ENCODE measurements at places on chromosomes 3 and 15.

DNA sequence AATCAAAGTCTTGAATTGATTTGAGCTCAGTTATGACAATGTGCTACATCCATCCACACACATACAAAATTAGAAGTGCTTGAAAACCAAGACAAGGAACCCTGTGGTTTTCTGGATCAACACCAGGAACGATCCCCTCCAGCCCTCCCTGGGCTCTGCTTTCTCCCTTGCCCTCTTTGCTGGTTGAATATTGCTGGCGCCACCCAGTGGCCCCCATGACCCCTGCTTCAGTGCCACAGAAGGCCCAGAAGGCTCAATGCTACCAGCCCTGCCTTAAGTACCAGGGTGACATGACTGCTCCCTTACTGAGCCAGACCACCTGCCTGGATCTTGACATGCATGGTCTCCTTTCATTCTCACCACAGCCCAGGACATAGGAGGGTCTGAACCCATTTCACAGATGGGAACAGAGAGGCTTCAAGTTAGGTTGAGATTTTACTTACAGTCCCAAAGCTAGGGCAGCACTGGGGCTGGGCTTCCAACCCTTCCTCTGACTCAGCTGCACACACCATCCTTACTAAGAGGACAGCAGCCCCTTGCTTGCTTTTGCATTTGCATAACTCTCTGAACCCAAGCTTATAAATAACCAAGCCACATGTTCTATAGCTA, 15.0 kb downstream of the IL12A start:
- DNase-seq, result no peak

GRCh38 chr15:99424131-99424571, 141.6 kb upstream of the MEF2A start:
- DNase-seq, result no peak

GRCh38 chr3:153633407-153633806, 471.4 kb downstream of the RAP2B start:
- DNase-seq, result no peak

- DNase-seq, result no peak
Observed at GRCh38 chr15:49902685-49903501, 216.1 kb downstream of the ATP8B4 start.

DNA sequence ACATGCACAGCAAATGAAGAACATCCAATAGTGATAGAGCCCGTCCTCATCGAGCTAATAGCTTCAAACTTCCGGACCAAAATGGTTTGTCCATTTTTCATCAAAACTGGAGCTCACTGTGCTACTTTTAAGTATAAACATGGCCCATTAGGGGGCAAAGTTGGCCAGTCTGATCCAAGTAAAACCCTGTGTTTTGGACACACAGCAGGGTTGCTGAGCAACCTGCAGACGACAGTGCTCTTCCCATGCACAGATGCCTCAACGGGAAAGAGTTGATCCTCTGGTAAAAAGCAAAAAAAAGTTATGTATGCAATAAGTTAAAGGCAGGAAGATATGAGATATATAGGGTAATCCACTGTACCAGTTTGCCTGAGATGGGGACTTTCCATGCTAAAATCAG, 244.0 kb upstream of the THBS1 start:
- no peak for DNase-seq

- DNase-seq, result no peak
Observed at GRCh38 chr15:40755812-40756208, 756 bp upstream of the RMDN3 start.

GRCh38 chr3:167409611-167410010, 29.5 kb upstream of the ZBBX start:
- no peak for DNase-seq

DNA sequence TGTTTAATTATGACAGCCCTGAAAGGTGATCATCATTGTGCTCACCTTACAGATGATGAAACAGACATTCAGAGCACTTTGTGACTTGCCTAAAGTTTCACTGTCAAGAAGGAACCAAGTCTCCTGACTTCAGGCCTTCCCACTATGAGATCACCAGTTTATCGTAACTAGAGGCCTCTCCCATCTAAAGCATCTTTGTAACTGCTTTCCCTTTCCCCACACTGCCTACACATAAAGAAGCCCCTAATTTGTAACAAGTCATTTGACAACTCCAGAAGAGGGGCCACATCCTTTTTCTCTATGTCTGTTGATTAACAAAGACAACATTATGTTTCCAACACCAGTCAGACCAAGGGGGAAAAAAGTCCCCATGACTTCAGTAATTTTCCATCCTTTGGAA, 1.1 kb downstream of the KLHL6 start:
- no peak for DNase-seq

DNA sequence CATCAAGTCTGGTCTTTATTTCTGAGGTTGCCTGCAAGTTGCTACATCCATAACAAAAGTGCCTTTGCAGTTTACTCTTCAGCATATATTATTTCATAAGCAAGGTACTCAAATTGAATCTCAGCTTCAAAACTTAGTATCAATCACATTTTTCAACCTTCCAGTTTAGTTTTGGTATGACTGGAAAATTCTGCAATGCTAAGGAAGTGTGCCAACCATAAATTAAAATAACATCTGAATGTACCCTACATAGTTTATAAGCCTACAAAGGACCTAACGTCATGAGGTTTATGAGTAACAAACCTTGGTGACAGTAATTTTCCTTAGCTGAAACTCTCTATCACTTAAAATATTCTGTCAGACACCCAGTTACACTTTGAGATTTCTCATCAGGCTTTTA, 62.8 kb downstream of the THBS1 start:
- DNase-seq, result no peak

- DNase-seq, result no peak
Observed at GRCh38 chr3:188007897-188008296, 146.1 kb upstream of the LPP start.

GRCh38 chr3:193481436-193481835, 73.3 kb downstream of the ATP13A4 start:
- DNase-seq, result no peak

GRCh38 chr15:64096668-64097384, 1.0 kb downstream of the SNX1 start:
- no peak for DNase-seq

DNA sequence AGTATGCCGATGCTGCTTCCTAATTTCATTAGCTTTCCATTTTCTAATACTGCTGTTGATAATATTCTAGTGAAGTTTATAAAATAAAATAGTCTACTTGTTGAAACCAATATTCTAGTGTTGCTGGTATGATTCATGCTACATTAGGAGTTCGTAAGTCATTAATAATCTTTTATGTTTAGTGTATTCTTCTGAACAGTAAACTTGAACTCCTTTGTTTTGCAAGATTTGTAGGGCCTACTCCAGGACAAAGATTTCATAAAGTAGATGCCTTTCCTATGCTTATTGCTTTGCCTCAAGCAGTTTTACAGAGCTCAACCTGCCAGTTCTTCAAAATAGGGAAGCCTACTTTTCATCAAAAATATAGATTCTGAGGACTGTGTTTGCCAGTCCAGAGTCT, 111.5 kb downstream of the RSRC1 start:
- DNase-seq, result no peak

DNA sequence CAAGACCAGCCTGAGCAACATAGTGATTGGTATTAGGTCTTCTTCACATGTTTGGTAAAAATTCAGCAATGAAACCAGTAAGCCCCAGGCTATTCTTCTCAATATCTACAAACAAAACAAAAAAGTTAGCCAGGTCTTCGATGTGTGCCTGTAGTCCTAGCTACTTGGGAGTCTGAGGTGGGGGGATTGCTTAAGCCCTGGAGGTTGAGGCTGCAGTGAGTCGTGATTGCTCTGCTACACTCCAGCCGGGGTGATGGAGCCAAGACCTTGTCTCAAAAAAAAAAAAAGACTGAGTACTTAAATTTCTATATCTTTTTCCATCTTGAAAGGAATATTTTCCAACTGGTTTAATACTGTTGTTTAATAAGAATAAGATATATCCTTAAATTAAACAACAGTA, 106.8 kb downstream of the MBNL1 start:
- DNase-seq, result no peak

- DNase-seq, result no peak
Observed at GRCh38 chr3:97871801-97872524, 50.2 kb downstream of the CRYBG3 start.

DNA sequence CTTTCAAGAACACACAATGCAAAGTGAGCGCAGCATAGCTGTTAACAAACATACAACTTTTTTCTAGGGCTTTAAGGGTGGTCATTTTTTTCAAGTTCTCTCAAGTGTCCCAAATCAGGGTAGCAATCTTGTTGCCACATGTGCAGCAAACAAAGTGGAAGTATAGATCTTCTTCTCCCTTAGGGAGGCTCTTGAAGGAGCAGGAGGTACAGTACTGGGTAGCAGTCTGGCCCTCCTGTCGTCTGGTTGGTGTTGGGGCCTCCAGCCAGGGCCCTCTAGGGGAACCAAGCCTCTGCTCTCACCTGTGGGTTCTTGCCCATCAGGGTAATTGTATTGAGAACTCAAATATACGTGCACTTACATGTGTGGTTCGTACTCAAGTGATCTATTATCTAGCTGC, 25.8 kb downstream of the MKRN2 start:
- DNase-seq, result no peak

DNA sequence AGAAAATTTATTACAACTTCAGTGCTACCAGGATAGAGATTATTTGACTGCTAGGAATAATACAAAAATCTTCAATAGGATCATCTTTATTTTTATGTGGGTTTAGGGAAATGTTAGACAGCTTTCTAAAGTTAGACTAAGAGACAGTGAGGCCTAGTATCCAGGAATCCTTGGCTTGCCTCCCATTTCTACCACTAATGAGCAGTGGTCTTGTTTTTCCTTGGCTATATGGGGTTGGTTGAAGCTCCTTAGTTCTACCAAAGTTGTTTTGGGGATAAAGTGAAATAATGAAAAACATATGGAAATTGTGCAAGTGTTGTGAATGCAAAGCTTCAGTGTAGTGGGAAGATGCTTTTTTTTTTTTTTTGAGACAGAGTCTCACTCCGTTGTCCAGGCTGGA, 16.8 kb downstream of the AP4E1 start:
- DNase-seq, result no peak

DNA sequence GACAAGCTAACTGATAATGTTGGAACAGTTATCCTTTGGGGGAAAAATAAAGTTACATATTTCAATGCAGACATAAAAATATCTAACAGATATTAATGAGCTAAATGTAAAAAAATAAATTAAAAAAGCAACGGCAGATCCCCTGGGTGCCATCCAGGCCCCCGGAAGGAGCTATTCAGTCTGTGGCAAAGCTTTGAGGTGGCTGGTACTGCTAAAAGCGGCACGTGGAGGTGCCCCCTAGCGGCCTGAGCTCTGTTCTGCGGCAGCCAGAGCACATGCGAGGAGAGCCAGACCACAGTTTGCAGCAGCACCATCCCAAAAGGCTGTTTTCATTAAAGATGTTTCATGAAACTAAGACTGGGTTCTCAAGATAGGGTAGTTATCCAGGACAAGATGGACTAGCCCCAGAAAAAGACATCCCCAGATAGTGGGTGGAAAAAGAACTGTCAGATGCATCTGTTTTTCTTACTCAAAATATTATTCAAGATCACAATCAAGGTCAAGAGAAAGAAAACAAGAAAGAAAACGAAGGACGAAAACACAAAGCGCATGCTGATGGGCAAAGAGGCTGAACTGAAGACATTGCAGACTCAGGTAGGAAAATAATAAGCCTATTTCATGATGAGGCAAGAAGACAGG, 18.7 kb downstream of the AP3S2 start:
- peak; percentile 72 for DNase-seq

- no peak for DNase-seq
Observed at GRCh38 chr15:67806536-67806935, 18.8 kb upstream of the SKOR1 start.

GRCh38 chr3:103624271-103624670, 1189.5 kb downstream of the ZPLD1 start:
- no peak for DNase-seq

DNA sequence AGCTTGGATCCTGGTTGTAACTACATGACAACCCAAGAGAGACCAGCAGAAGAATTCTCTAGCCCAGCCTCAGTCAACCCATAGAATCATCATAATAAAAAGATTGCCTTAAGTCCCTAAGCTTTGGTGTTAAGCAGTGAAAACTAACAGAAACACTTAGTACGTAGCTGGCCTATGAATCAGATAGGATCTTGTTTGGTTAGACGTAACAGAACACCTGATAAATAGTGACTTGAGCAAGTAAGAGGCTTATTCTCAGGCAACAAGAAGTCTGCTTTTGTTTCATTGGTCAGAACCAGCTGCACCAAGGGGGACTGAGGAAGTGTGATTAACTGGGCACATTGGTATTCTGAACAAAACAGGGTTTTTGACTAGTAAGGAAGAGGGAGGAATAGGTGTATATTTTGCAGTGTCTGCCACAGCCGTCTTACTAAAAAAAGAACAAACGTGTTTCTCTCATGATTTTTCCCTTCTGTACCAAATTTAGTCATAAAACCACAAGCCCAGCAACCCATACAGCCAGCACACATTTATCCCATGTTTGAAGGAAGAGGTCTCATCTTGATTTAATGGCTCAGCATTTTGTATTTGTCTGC, 53.3 kb upstream of the GLCE start:
- DNase-seq, result no peak

- DNase-seq, result no peak
Observed at GRCh38 chr3:25473246-25473645, 45.2 kb downstream of the RARB start.

DNA sequence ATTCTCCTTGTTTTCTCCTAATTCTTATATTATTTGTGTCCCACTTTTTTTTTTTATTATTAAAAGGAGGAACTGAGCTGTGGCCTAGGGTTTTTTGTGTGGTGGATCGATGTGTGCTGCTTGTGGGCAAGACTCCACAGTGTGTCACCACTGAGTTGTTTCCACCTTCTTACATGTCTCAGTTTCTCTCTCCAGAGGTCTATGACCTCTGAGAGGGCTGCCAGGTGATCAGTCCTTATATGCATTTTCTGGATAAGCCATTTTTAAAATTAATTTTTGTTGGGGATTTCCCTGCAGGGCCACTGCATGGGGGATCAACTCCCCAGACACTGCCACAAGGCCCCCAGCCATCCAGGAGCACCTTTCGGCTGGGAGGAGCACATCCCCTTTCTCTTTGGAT, 27.8 kb downstream of the IQCF6 start:
- no peak for DNase-seq

DNA sequence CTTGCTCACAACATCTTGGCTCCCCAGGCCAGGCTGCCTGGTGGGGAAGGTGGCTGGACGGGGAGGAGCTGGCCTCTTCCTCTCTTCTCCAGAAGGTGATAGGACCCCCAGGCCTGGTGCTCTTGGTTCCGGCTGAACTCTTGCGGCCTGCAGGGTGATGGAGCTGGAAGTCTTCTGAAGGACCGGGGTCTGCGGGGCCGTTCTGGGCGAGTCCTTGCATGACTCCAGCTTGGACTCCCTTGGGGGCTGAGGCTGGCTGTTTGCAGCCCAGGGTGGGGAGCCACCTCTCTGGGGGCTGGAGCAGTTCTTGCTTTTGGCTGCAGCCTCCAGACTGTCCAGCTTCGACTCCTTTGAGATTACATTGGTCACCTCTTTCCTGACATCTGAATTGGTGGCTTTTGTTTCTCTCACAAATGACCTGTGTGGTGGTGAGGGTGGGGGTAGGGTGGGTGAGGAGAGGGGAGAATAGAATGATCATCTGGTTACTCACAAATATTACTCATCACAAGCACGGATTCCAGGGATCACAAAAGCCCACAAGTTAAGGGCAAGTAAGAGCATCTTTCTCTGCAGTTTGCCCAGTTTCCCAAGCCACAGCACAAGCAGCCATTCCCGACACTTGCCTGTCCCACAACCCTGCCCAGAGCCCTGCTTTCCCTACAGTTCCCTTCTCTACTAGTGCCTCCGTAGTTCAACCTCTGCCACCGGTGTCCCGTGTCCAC, 149.1 kb upstream of the HACD2 start:
- DNase-seq, result no peak

- DNase-seq, result no peak
Observed at GRCh38 chr3:87084868-87085267, 93.9 kb upstream of the VGLL3 start.
